Stimulated activated CD4-positive, alpha-beta T cell treated with anti-CD3 and anti-CD28 coated beads, TNF-alpha, amount 100 ng/mL, for 24 hours (primary cell): ENCODE measurements at places on chromosomes 12 and 14.

DNA sequence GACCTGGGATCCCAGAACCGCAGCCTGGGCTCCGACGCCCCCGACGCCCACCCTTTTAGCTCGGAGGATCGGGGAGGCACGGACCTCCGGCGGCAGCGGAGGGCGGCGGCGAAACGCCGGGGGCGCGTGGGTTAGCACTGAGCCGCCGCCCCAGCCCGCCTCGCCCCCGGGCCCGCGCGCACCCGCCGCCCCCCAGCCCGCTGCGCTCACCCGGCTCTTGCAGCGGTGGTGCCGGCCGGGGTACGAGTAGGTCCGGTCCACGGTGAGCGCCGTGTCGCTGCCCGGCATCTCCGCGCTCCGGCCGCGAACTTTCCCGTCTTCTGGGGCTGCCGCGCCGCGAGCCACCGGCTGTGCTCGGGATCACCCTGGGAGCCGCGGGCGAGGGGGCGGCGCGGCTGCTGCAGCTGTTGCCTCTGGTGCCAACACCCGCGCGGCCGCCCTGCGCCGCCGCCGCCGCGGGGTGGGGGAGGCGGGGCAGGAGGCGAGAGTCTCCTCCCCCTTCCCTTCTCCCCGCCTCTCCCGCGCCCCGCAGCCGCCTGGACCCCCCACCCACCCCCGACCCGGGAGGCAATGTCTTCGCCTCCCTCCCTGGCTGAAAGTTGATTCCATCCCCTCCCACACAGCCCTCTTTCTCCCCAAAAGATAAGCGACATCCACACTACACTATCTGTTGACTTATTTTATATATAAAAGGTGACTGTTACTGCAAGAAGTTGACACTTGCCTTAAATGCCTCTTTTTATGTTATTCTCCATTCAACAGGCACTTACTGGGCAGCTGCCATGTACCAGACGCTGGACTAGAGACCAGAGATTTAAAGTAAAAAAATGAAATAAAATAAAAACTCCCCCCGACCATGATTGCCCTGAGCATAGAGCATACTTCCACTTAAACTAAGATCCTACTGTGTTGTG is at the start of gene TMCC3:
TSS of gene TMCC3 (minus strand) at position 415 of the 914 bp plus-strand sequence. CDS start at position 288, 127 bp downstream.
- DNase-seq, result no peak

DNA sequence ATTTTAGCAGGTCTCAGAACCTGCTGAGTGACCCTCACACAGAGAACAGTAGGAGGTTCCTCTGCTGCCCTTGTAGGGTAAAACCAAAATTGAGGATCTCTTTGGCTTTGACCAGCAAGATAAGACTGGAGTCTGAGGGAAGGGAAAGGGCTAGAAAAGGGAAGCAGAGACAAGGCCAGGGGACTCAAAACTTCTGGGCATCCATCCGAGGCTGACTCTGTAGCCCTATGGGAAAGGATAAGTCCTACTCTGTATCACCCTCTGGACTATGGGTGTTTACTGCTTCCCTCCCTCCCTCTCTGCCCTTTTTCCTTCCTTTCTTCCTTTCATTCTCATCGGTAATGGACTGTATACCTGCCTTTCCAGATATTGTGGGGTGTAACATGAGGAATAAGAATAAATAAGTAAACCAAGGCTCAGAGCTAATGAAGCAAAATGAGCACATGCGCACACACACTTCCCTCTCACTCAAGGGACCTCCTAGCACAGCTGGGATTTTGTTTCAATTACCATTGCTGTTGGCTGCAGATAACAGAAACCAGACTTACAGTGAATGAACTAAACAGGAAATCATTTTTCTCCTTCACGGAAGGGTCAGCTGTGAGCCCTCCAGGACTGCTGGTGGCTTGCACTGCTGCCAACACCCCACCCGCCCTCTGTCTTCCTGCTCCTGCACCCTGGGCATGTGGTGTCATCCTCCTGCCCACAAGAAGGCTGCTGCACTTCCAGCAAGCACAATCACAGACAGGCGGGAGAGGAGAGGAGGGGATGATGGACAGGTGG is 404.4 kb upstream of the CCDC196 start:
- no peak for DNase-seq

DNA sequence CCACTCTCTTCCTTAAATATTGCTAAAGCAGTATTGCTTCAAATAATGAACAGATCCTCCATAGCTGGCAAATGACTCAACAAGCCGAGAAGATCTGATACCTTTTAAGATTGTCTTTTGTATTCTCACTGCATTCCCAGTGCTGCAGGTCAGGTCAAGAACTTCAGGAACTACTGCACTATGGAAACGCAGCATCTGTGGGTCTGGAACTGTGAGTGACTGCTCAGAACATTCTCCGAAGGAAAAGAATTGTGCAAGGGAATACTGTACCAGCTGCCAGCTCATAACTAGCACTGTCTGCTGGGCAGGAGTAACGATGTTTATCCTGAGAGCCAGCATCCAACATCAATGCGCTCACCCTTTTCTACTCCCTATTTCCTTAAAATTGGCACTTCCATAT is 348.0 kb upstream of the SOX5 start:
- DNase-seq, result no peak

GRCh38 chr14:41392226-41392625 is 214.4 kb upstream of the LRFN5 start:
- no peak for DNase-seq

- DNase-seq, result no peak
These were observed 14.7 kb upstream of the KDM2B start for GRCh38 chr12:121595520-121595919.

GRCh38 chr14:26841920-26842741 is 244.3 kb upstream of the NOVA1 start:
- no peak for DNase-seq

DNA sequence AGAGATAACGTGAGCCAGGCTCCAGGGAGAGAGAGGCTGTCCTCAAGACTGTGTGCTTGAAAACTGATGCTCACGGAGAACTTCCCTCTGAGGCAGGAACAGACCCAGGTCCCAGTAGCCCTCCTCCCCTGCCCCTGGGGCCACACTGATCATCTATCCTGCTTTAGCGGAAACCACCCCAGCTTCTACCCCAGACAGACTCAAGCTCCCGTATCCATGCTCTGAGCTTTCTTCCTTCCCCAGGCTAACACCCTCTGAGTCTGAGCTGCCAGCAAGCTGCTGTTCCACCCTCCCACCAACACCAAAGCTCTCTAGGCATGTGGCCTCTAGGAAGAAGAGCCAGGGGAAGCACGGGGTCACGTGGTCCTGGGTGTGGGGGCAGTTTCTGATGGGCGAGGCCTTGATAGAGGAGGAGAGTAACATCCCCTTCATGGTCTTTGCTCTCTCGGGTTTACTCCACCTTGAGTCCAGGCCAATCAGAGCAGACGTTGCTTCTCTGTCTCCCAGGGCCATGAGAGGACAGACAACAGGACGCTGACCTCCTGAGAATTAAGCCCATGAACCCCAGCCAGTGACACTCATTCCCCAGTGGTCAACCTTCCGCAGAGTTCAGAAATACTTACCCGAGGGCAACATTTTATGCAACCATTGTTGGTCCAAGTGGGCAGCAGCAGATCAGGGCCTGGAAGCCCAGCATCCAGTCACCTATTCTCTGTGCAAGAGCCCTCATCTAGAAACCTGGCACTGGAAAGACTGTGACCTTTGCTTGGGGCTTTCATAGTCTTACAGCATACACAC is 1.4 kb downstream of the PCK2 start:
- no peak for DNase-seq

- DNase-seq, result no peak
These were observed 240.3 kb upstream of the TMPO start for GRCh38 chr12:98275131-98275475.

- no peak for DNase-seq
These were observed 174.5 kb downstream of the MYRFL start for GRCh38 chr12:69999561-69999960.

- DNase-seq, result no peak
These were observed 661.1 kb downstream of the VRK1 start for GRCh38 chr14:97458255-97458654.

DNA sequence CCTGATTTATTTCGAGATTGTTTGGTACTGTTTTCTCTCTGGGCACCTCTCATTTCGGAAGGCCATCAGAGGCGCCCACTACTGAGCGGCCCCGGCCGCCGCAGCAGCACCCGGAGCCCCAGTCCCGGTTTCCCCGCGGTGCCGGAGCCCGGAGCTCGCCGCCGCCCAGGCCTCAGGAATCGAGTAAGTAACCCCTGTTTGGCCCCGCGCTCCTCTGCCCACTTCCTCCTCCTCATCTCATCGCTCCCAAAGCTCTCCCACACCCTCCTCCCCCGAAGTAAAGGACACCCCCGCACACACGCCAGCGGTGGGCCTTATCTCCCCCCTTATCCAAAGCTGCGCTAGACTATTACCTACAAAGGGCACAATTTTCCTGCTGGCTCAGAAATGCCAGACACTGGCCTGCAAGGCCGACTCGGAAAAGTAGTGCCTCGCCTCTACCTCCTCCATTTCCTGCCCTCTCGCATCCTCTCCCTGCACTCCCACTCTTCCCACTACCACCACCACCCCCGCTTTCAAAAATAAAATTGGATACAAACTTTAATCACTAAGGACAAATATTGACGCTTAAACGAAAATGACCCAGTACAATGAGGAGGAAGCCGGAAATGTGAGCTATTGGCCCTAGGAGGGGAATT is 637 bp upstream of the FOXG1 start:
- DNase-seq, result no peak

DNA sequence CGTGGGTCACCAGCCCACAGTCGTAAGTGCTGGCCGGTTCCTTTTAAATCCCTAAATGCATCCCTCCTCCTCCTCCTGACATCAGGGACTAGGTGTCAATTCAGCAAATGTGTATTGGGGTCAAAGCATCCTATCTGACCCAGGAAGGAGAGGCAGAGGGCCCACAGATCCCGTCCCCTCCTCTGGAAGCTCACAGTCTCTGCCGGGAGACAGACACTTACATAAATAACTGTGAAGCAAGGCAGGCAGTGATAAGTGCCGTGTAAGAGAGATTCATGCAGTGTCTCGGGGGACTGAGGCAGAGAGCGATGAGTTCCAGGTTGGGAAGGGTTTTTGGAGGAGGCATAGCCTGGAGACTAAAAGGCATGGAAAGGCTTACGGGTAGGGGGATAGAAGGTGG is 44.1 kb downstream of the HRK start:
- no peak for DNase-seq

DNA sequence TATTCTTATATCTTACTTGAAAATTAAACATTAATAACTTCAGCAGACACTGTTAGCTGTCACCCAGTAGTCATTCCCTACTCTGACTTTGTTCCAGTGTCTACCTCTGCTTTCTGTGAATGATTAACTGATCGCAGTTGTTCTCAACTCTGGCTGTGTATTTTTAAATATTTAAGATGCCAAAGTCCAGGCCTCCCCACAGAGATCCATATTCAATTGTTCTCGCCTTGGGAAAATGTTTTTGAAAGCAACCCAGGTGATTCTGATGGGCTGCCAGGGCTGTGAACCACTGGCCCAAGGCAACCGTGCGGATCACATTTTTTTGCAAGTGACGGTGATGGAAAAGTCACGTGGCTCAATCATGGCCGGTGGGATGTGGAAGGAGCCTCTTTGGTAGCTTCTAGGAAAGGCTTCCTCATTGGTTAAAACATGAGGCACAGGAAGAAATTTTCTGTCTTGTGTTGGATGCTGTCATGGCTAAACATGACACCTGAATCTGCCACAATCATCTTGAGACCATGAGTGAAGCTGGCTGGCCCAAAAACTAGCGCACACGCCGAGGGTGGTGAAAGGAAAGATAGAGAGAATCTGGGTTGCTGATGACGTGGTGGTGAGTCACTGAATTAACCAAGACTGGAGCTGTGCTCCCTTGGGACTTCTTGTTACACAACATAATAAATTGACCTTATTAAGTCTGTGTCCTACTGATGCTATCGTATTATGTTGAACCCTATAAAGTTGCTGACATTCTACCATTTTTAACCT is 37.2 kb downstream of the RDH12 start:
- no peak for DNase-seq

- no peak for DNase-seq
These were observed 70.6 kb downstream of the KIF21A start for GRCh38 chr12:39372204-39372925.

- no peak for DNase-seq
These were observed 35.7 kb upstream of the STK38L start for GRCh38 chr12:27208414-27208750.

GRCh38 chr14:84857571-84857970 is 672.4 kb upstream of the FLRT2 start:
- no peak for DNase-seq

- DNase-seq, result no peak
These were observed 27.8 kb downstream of the SMCO2 start for GRCh38 chr12:27474344-27474743.

GRCh38 chr14:96071561-96071960 is 32.4 kb downstream of the C14orf132 start:
- no peak for DNase-seq

GRCh38 chr12:110366321-110367142 is 37.0 kb downstream of the ANAPC7 start:
- no peak for DNase-seq

DNA sequence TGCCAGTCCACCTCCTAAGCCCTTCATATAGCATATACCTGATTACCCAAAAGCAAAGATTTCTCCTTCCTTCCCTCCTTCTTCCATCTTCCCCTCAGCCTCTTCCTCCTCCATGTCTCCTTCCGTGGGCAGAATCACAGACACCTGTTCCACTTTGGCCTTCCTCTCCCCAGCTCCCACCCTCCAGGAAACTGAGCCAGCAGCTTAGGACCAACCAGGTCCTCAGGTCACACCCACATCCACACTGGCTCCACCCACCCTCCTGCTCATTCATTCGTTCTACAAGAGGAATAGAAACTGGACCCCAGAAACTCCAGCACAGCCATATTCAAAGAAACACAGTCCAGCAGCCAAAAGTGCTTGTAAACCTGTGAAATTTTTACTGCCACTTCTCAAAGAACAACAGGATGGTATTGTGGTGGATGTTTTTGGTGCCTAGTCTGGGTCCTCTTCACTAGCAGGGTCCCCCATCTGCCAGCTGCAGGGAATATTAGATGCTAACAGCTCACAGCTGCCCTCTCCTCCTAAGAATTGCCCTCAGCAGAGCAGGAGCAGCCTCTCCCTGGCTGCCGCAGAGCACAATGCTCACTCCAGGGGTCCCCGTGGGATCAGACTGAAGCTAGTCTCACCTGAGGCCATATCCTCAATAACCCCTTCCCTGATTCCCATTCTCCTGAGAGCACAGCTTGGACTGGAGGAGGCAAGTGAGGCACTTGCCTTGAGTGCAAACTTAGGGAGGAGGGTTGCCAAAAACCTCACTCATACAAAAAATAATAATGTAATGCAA is 18.4 kb downstream of the CMKLR1 start:
- DNase-seq, result no peak

DNA sequence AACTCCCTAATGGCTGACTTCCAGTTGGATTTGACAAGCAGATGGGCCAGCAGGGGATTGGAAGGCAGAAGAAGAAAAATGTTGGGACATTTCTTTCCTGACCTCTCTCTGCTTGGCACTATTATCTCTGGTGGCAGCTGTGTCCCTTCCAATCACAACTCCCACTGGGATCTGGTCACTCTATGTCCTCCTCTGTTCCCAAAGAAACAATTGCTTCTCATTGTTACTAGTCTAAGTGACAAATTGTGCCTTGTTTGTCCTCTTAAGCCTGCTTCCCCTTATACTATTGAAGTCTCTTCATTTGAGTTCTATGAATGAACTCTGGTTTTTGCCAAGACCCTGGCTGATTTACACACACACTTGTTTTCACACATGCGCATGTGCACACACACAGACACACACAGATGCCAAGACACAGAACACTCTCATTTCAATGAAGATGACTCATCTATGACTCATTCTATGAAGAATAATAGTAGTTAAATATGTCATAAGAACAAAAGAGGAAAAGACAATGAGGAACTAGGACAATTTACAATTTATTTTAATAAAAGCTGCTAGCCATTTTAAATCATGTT is 83.0 kb upstream of the FAR2 start:
- no peak for DNase-seq

GRCh38 chr14:84323450-84323849 is 1206.5 kb upstream of the FLRT2 start:
- DNase-seq, result no peak

GRCh38 chr12:108881953-108882352 is 2.1 kb downstream of the DAO start:
- no peak for DNase-seq
